PC-3 (cell line): ENCODE measurements at places on chromosomes 4 and X.

DNA sequence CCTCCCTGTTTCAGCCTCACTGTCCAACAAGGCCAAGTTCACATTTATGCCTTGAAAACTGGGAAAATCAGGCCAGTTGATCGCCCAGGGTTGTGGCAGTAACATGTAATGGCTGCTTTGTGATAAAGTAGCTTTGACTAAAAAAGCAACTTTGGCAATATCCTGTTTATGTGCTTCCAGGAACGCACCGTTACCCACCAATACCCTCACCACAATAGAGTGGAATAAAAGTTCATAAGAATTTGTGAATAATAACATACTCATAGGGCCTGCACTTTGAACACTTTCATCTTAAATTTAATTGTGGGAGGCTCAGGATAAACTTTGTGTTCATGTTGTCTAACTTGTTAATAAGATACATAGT, 80.7 kb upstream of the MAML3 start:
- DNase-seq = no peak

DNA sequence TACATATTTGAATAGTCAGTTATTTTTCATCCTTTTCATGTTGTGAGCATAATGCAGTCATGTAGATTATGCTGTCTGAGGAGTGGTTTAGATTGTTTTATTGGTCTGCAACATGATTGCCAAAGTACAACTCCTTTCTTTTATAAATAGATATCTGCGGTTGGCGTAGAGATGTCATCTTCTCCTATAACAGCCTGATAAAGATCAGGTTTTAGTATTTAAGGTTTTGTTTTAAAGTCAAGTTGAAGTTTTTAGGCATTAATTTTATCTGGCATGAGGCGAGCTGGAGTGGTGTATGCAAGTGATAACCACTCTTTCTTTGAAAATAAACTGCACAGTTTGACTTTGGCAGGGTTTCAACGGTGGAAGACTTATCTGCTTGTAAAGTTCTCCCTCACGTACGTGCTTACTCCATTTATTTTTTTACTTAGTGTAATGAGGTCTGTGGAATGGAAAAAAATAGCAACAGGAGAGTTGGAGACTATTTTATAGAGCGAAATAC, 126.3 kb downstream of the FBXO8 start:
- no peak for DNase-seq

- no peak for DNase-seq
Measured at GRCh38 chr4:177093964-177094363, 215.7 kb upstream of the NEIL3 start.

DNA sequence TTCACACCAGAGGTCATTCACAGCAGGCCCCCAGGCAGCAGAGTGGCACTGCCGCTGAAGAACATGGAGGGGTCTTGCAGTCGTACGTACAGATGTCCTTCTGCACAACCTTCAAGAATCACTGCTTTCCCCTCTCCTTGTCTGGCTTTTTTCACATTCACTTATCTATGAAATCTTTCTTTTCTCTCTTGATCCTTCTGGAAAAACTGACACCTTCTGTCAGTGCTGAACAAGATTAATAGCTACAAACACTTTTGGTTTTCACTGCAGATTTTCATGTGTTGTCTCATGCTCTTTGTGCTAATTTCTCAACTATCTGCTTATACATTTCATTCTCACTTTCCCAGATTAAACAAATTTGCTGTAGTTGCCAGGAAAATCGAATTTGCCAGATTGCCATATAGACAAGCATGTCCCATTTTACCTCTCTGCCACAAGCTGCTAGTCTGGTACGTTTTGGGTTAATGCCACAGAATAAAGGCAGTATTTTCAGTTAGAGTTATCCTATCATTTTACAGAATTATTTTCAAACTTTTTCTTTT, 83.1 kb downstream of the RPS3A start:
- DNase-seq = no peak

DNA sequence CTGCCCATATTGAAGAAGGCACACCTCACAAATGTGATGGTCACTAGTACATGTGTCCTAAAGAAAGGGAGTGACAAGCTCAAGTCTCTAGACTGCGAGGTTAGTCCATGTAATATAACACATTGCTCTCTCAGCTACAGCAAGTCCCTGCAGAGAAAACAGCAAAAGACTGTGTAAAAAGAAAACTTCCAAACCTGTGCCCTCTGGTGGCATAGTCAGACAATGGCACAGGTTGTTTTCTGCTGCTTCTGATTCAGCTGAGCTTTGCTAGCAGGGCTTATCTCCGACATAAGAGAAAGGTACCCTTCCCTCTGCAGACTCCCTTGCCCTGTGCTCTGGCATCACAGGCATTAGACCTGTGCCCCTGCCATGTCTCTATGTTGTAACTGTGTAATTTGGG, 1.4 kb upstream of the SERPINA7 start:
- peak; percentile 55 for DNase-seq

DNA sequence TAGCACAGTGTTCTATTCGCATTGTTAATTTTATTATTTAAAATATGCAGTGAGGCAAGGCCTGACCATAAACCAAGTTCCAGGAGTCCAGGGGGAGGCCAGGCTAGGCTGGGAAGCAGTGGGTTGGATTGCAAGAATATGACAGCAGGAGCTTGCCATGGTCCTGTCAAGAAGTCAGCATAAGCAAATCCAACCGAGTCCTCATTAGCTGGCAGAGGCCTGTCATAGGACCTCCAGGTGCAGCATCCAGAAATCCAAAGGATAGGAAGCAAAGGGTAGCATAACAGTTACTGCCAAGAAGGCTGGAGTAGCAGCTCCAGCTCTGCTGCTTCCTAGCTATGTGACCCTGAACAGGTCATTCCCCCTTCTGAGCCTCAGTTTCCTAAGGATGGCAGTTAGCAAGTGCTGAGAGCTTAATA, 13.4 kb downstream of the PJA1 start:
- DNase-seq = no peak

DNA sequence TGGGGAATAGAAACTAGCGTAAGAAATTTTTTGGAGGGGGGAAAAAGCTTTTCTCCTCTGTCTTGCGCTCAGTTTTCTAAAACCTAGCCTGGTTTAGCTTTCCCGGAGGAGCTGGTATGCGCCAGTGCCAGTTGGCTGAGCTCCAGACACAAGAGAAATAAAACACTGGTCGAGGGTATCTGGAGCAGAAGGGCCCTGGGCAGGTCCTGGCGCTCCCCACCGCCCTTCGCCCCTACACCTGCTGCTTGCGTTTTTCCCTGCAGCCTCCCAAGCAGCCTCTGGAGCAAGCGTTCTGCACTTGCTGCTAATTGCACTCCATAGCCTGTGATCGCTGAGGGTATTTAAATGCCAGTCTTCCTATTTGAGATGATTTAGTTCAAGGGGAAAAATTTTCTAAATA, 816 bp downstream of the EREG start:
- no peak for DNase-seq

DNA sequence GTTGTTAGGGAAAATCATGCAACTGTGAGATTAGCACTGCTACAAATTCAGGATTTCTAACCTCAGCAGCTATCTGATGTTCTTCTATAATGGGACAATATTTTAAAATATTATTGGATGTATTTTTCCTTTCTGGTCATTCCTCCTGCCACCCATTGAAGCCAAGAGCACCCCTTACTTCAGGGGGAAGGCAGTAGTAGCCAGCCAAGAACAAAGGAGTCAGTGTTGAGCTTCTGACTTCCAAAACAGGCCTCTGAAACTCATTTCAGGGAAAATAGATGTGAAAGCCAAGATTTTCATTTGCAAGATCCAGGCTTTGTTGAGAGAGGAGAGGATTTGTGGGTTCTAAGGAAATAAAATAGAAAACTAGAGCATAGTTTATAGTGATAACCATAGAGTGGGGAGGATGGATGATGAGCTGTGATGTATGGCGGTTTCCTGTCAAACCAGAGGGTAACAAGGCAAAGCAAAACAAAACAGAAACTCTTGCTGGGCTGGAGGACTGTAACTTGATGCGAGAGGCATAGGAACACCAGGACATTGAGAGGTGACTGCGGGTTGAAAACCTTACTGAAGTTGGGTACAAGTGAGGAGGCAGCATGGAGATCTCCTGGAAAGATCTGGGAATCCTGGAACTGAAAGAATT, 173.7 kb upstream of the LEF1 start:
- DNase-seq = no peak

DNA sequence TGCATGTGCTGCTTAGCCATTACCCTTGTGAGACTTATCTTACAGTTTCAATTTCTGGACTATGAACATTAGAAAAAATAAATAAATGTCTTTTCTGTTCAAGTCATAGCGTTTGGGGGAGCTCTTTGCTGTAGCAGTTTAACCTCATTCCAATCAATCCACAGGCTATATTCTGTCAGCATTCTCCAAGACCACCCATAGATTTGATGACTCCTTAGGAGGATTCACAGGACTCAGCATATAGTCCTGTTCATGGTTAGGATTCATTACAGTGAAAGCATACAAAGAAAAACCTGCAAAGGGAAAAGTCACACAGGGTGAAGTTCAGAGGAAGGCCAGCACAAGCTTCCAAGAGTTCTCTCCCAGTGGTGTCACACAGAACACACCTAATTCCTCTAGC, 180.5 kb downstream of the ADAMTS3 start:
- no peak for DNase-seq

DNA sequence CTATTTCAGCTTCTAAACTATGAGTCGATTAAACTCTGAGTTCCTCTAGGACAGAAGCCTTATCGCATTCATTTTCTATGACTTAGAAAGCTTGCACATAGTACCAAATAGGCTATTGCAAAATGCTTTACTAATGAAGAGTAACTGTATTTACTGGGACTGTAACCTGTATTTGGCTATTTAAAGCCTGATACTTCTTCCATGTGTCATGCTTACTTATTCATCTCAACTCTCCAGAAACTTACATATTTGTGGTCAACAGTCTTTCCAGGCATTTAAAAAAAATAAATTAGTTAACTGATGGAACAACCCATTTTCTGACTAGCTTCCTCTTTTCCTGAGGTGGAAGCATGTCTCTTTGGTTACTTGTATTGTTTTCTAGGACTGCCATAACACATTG, 467.9 kb downstream of the PCDH11X start:
- peak; percentile 62 for DNase-seq

DNA sequence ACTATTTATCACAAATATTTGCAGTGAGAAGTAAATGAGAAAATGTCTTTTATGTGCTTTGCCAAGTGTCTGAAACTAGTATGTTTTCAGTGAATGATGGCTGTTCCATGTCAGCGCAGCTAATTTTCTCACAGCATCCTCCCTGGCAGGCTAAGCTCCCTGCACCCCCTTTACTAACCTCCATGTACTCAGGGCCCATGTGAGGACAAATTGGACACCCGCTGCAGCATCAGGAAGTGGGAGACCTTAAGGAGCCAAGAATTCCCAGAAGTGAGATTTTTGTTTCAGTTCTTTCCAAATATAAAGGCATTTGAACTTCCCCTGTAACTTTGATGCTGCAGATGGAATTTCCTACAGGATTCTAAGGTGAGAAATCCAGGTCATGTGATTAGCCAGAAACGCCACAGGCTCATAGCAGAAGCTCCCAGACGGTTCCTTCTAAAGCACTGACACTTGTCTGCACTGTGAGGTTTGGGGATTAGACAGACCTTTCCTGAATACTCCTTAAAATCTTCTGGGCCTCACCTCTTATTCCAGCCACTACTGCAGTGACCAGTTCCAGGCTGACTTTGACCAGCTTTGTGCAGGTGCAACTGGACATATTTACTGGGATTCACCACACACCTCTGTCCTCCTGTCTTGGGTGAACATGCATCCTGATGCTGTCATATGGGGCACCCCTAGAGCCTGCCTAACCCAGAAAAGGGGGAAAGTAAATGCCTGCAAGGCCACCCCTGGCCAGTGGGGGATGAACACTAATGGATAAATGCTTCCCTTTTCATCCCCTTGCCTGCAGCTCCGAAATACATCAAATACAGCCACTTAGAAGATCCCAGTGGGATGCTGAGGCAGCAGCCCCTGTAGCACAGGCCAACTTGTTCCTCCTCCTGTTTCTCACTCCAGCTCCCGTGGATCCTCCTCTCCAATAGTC, 45.9 kb downstream of the LGI2 start:
- no peak for DNase-seq

GRCh38 chrX:53321943-53322497, 40.6 kb upstream of the IQSEC2 start:
- no peak for DNase-seq

DNA sequence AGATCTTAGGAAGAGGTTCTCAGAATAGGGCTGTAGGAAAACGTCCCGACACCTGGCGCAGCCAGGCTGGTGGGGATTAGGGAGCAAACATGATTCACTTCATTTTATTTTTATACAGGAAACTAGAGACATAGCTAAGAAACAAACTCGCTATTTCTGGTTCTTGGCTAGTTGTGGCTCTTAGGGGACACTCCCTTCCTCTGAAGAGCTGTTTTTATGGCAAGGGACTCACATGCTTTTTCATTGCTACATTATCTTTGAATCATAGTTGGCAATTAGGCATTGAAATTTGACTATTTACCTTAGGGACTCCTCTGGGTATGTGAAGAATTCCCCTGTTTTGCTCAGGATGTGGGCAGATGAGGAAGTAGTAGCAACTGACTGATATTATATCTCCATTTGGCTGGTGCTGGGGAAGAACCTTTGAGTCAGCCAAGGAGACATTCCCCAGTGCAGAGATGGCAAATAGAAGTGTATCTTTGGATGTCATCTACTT, 174.5 kb downstream of the SMIM20 start:
- peak; percentile 93 for DNase-seq

DNA sequence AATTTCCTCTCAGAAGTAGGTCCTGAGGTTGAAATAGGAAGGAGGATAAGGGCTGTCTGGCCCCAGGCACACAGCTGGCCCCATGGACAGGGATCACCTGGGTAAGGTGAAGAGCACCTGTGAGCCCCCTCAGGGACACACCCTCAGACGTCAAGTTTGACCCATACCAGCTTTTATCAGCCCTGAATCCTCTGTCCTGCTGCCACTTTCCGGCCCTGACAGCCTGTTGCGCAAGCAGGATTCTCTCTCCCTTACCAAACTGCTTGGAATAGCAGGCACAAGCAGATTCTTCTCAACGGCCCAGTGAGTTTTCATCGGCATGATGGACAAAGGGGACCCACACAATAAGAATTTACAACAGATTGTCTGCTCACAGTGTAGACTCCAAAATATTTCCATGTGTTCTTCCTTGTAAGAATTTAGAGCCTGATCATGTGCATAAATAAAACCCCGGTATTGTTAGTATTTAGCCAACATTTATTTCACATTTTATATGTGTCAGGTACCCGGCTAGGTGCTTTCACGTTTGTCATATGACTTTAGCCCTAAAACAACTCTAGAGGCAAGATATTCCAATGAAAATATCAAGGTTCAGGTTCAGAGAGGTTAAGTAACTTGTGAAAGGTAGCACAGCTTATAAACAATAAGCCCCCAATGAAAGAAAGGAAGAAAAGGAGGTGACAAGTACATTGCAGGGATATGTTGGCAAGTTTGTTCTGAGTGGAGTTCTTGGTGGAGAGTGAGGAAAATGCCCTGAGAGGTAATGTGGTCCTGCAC, 107.2 kb upstream of the KIT start:
- peak; percentile 23 for DNase-seq
